ENCODE measurements at places on chromosomes 3 and 15. TPM values are rescaled to one million over a fixed set of nuclear protein-coding genes. Genes with fewer than 3 reads are reported as not detected.

Gene CGNL1
- 0.30 TPM for total RNA-seq

DNA sequence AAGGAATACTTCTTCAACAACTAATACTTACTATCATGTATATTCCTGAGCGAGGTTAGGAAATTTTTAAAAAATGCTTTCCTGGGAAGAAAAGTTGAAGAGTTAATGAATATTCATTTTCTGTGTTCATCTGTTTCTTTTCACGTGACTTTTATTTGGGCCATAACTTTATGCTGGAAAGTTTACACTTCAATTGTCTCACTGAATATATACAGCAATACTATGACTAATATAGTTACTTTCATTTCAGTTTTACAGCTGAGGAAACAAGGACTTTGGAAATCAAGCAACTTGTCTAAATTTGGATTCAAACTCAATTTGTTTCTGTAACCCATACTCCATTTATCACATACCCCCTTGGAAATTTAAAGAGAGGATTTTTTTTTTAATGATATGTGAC, 894.2 kb downstream of the ROBO1 start:
- DNase-seq, result no peak

GRCh38 chr3:58116161-58116955, 94.4 kb downstream of the DNASE1L3 start:
- DNase-seq, result no peak

Gene NRG4
- 0.15 TPM for total RNA-seq

Gene PLA2G4F
- total RNA-seq, result not detected

GRCh38 chr3:44989636-44990373, 13.8 kb downstream of the EXOSC7 start:
- DNase-seq, result no peak

GRCh38 chr3:189363590-189364255, 192.0 kb downstream of the TPRG1 start:
- peak; percentile 28 for DNase-seq

Gene EPM2AIP1
- 4.7 TPM for total RNA-seq

- no peak for DNase-seq
Observed at GRCh38 chr15:49926740-49927139, 192.3 kb downstream of the ATP8B4 start.

Gene CACNA2D3
- total RNA-seq, result 1.3 TPM

- DNase-seq, result no peak
Observed at GRCh38 chr3:121690777-121691405, 30.2 kb upstream of the HCLS1 start.
